ENCODE measurements at places on chromosomes 4 and X.

- no peak for DNase-seq
Measured at GRCh38 chr4:78684325-78685079, 91.6 kb upstream of the BMP2K start.

DNA sequence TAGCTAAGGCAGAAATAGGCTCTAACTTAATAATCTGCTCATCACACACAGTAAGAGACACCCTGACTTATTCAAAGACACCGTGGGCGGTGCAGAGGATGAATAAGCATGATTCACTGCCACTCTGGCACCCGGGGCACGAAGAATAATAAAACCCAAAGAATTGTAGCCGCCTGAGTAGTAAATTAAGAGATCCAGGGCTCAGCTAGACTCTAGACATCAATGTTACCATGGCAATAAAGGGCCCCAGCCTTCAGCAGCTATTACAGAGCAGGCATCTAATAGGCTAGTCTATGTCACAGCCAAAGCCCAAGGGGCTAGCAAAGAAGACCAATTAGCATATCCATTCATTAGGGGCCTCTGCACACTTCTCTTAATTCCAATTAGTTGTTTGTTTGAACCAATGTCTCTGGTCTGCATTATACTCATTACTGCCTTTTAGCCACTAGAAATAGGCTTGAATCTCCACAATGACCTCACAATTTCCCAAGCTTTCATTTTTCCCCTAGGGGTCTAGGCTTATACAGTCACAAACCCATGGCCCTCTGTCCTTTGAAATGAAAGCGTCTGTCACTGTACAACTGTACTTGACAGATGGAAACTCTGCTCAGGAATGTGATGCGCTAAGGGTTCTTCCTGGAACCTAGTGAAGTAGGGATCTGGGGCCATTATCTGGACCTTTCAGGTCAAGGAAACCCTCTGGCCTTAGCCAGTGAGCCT is 3.0 kb upstream of the ATP1B4 start:
- DNase-seq: no peak

- no peak for DNase-seq
Measured at GRCh38 chr4:135552131-135552530, 1350.5 kb upstream of the PABPC4L start.

DNA sequence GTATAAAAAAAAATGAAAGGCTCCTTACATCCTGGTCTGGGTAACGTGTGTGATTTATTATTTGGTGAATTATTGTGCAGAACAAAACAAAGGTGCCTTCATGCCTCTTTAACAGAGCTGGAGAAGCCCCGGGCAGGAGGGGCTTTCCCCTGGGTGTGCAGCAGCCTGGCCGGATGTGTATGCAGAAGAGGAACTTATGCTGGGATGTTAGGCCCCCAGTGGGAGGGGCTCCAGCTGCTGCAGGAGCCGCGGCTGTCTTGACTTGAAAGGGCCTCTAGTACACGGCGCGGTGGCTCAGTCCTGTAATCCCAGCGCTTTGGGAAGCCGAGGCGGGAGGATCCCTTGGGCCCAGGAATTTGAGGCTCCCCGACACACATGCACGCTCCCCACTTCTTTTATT is 16.0 kb downstream of the CCNQ start:
- DNase-seq: peak; percentile 50

GRCh38 chr4:186728631-186729271 is 5.1 kb upstream of the FAT1 start:
- no peak for DNase-seq

DNA sequence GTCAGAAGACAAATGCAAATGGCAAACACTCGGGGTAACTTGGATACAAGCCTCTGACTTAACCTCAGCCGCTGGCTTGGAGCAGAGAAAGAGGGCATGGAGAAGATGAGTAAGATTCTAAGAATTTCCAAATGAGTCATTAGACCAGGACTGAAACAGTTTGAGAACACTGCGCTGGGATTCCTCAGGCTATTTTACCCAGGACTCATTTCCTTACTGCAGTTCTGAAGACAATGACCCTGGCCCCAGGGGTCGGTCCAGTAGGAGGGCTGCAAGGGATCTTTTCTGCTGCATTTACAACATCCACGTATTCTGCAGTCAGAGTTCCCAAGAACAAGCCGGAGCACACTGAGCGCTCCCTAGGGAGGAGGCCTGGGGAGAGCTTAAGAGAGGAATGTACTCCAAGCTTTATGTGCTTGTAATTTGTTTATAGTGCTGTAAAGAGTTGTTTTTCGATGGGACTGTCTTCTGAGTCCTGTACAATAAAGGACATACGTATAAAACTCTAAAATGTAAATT is 27.3 kb upstream of the SORBS2 start:
- DNase-seq: peak; percentile 53

DNA sequence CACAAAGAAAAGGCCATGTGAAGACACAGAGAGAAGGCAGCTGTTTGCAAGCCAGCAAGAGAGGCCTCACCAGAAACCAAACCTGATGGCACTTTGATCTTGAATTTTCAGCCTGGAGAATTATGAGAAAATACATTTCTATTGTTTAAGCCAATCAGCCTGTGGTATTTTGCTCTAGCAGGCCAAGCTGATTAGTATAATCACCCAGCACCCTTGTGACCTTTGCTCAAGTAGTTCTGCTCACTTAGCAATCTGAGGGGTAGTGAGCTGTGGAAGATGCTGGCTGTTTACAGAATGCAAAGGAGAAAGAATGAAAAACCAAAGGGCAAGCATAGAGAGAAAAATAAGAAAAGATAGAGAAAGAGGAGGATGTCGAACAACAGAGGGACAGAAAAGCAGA is 396.4 kb upstream of the BOD1L1 start:
- no peak for DNase-seq

GRCh38 chrX:153875391-153876111 is 10.4 kb downstream of the L1CAM start:
- no peak for DNase-seq

DNA sequence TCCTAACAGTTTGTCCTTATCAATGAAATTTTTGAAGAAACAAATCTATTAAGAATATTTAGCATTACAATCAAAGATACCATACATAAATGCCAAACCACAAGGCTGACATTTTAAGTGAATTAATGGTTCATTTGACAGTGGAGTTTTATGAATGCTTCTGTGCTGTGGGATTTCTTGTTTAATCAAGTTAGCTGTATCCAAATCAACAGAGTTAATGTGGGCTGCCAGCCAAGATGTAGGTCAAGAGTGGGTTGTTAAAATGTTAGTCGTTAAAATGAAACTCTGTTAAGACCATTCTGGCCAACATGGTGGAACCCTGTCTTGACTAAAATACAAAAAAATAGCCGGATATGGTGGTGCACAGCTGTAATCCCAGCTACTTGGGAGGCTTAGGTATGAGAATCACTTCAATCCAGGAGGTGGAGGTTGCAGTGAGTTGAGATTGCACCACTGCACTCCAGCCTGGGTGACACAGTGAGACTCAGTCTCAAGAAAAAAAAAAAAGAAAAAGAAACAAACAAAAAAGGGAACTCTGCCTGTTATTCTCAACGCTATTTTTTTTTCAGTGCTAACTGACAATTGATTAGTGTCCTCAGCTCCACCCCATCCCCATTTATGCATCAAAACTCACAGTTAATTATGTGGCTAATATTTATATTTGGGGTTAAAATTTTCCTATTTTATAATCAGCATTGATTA is 20.2 kb downstream of the GPAT3 start:
- DNase-seq: no peak

DNA sequence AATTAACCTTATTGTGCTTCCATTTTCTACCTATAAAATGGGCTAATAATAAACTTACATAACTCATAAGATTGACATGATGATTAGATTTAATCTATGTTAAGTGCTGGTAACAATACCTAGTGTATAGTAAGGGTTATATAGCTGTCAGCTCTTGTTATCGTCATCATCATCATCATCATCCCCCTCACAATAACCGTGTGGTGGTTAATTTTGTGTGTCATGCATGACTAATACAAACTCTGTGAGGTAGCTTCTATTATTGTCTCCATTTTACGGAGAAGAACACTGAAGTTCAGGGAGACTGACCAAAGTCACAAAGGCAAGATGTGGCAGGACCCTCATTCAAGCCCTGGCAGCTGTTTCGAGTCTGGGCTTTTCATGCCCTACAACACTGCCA is 211.3 kb downstream of the PALLD start:
- DNase-seq: no peak

DNA sequence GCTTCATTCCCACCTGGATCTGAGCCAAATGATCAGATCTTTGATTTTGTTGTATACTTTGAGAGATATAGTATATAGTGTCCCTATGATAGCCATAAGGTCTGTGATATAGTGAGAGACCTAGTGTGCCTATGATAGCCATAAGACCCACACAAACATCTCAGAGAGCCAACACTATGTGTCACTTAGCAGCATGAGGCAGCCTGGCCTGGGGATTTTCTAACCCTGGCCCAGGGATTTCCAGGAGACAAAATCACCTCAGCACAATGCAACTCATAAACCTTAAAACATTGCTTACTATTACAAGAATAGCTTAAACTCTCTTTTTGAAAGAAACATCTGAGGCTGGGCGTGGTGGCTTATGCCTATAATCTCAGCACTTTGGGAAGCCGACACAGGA is 23.2 kb upstream of the COL25A1 start:
- no peak for DNase-seq

DNA sequence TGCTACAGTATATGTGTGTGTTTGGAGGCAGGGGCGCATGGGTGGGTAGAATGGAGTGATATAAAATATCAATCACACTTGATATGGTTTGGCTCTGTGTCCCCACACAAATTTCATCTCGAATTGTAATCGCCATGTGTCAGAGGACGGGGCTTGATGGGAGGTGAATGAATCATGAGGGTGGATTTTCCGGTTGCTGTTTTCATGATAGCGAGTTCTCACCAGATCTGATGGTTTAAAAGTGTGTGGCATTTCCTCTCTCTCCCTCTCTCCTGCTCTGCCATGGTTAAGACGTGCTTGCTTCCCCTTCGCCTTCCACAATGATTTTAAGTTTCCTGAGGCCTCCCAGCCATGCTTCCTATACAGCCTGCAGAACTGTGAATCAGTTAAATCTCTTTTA is 14.8 kb downstream of the SOWAHB start:
- DNase-seq: no peak

DNA sequence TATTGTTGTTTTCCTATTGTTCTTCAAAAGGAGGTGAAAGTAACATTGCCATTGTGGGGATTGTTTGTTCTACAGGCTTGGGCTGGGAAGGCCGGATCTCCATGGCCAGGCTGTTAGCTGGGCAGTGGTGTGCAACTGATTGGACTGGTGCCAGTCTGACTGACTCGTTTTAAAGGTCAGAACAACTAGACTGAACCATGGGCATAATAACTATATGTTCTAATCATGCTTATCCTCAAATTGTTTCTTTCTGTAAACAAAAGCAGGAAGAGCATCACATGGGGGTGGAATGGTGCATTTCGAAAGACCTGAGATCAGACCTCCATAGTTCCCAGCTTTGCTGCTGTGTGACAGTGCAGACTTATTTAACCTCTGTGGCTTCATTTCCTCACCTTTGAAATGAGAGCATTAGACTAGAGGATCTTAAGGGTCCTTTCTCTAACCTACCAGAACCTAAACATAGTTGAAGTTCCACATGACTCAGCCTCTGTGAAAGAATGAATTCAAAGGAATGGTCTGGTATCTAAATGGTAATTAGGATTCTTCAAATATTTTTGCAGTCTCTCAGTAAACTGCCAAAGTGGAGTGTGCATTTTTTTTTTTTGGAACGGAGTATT is 66.7 kb upstream of the PGRMC2 start:
- peak; percentile 37 for DNase-seq

GRCh38 chr4:18012807-18013462 is 8.6 kb downstream of the LCORL start:
- DNase-seq: no peak

GRCh38 chr4:82787342-82787741 is 11.3 kb downstream of the SCD5 start:
- no peak for DNase-seq

Measured in left kidney (tissue), 8 donors.